Fibroblast of villous mesenchyme (primary cell): ENCODE measurements at places on chromosomes 4 and X.
A peak's percentile ranks its signal among the peaks of the same experiment; 100 is the strongest.

- DNase-seq = no peak
Observed at GRCh38 chrX:96929036-96929435, 45.3 kb downstream of the RPA4 start.

DNA sequence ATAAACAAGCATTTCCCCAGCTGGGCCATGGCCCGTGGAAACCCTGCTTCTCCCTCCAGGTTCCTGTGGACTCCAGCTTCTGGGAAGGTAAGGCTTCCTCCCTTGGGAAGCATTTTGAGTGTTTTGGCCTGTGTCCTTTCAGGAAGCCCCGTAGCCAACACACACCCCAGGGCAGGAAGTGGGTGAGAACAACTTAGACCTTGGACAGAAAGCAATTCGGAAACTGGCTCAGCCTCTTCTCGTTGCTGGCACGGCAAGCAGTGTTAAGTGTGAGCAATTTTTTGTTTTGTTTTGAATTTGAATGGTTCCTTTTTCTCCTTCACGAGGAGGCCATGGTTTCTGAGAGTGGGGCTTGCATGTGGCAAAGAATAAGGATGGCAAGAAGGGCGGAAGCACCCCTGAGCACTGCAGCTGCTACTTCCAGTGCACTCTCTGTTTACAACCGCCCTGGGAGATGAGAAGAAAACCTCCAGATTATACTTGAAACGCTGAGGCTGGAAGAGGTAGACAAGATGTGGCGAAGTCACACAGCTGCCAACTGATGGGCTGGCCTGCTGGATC lies 14.1 kb upstream of the CYTL1 start:
- DNase-seq = no peak

- peak; percentile 5 for DNase-seq
Observed at GRCh38 chr4:72604324-72604723, 35.3 kb upstream of the ADAMTS3 start.

DNA sequence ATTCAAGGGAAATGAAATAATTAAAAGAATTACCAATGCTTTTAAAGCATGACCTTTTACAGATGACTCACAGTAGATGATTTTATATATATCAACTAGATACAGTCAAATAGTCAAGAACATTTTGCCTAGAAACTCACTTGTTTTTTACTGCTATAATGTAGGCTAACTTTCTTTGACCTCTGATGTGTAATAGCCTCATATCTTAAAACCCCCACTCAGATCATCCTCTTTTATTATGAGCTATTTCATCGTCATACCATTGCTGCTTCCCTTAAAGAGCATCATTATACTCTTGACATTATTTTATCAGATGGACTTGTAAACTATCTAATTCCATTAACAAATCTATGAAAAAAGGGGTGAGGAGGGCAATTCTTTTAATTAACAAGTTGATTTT lies 355.9 kb upstream of the AGA start:
- no peak for DNase-seq

DNA sequence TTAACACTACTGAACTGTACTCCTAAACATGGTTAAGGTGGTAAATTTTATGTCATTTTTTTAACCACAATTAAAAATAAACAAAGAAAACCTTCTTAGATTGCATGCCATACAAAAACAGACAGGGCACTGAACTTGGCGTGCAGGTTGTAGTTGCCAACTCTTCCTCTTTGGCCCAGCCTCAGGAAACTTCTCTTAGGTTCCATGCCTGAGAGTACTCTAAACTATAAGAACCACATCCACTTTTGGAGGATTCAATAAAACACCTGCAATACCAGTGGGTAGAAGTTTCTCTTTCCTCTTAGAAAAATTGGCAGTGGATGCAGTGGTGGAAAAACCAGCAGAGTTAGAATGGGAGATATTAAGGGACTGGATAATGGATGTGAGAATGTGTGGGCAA lies 103.4 kb downstream of the LUZP4 start:
- no peak for DNase-seq

DNA sequence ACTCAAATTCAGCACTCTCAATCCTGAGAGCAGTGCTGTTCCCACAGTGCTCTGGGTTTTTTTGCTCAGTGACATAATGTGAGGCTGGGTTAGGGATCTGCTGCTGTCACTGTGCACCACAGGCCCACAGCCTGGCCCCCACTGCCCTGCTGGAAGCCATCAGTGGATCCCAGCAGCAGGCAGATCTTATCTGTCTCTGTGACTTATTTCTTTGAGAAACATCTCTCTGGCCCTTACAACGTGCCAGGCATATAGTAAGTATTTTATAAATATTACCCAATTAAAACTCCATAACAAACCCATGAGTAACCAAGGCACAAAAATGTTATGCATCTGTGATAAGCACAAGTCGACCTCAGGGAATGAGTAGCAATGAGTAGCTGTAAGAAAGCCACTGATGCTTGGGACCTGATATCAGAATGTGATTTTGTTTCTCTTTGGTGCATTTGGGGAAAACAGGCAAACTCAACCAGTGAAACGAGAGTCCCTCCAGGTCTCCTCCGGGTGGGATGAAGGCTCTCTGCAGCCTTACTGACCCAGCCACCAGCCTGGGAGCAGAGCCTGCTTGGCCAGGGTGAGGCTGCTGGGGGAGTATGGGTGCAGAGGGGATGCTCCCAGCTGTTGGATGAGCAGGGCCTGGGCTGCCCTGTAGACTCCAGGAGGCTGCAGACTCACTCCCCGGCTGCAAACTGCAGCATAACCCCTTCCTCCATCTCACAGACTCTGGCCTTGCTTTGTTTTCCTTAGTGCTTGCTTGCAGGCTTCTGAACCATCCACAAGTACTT lies 172.7 kb upstream of the LNX1 start:
- peak; percentile 79 for DNase-seq

DNA sequence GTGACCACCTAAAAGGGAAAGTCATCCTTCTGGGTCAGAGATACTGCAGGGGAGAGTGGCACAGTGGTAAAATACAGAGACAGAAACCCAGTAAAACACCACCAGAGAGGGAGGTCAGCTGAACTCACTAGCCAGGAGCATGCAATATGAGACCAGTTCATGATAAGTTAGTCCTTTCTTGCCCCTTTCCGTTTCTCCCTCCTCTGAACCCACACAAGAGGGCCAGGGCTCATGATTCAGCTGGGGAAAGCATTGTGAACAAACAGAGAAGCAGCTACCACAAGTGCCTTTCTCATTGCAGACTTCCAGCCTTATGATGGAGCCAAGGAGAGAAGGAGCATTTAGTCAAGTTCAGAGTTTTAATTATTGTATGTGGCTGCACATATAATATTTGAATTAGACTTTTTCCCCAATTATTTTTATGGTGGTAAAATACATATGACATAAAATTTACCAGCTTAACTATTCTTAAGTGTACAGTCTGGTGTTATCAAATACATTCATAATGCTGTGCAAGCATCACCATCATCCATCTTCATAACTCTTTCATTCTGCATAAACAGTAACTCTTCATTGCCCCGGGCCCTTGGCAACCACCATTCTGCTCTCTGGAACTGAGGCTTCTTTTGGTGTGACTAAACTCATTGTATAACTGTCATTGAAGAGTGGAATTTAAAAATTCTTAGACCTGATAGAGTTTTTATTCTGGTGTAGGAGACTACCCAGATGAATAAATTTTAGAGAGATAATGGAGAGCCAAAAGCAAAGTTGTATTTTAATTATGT lies 114.6 kb downstream of the DDIT4L start:
- no peak for DNase-seq

DNA sequence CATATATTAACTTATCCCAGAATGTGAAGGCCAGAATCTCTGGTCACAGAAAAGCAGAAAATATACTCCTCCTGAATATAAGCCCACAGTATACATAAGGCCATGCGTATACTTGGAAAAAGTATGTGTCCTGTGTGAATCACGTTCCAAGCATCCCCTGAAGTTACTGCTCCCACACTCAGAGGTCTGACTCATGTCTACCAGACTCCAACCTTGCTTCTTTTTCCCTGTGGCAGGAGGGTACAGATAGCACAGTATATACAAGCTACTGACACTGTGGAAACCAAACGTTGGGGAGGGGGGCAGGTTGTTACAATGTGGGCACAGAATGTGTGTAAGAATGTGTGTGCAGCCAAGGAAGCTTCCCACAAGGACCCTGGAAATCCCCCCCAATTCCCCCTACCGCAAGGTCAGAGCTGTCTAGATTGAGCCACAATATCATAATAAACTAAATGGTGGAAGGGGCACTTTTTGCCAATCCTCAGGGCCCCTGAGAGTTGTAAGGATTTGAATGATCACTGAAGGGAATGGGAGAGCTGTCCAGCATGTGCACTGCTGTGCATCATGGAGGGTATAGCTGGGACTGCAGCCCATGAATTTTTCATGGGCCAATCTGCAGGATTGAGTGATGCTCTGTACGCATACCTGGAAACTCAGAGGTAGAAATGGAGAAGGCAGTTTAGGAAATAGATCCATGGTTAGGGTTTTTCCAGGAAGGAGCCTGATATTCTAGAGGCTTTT lies 7.4 kb upstream of the RELL1 start:
- DNase-seq = peak; percentile 70

DNA sequence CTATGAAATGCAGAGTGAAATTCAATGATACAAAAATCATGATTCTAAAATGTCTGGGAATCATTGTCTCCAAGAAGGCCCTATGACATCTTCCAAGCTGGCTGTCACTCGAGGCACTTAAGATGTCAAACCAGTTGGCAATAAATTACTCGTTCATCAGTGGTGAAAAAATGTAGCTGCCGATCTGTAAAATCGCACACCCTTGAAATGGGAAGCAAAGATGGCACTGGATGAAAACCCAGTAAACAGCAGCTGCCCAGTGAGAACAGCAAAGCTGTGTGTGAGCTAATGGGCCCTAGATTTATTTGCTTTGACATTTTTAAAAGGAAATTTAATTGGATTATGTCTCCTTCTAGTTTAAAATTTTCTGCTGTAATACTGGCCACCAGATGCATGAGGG lies 181.9 kb upstream of the NDP start:
- DNase-seq = no peak

DNA sequence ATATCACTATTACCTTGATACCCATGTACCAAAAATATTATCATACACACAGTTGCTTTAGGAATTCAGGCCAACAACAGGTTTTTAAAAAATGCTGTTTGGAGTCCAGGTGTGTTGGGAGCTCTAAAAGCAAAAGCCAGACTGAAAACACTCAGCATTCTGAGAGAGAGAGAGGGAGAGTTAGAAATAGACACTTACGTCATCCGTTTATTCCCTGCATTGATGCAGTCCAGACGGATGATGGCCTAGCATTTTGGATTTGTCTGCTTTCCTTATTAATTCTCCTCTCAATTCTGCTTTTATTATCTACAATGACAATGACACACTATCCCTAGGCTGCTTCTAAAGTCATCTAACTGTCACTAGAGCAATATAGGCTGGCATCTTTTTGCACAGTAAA lies 358.3 kb upstream of the BOD1L1 start:
- DNase-seq = peak; percentile 22

DNA sequence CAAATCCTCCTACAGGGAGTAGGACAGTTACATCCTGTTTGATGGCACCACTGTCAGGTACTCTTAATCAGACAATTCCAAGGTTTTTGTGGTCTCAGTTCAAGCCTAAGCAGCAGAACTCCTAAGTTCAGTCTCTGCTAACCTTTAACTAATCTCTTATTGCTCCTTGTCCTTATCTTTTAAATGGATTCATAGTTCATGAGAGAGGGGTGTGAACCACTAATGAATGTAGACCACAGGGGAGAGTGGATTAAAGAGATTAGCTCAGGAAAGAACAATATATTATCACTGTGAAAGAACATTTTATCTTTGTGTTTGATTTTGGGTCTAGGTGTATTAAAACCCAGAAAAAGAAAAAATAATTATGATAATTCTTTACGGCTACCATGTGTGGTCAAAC lies 168.9 kb downstream of the DCK start:
- DNase-seq = no peak

DNA sequence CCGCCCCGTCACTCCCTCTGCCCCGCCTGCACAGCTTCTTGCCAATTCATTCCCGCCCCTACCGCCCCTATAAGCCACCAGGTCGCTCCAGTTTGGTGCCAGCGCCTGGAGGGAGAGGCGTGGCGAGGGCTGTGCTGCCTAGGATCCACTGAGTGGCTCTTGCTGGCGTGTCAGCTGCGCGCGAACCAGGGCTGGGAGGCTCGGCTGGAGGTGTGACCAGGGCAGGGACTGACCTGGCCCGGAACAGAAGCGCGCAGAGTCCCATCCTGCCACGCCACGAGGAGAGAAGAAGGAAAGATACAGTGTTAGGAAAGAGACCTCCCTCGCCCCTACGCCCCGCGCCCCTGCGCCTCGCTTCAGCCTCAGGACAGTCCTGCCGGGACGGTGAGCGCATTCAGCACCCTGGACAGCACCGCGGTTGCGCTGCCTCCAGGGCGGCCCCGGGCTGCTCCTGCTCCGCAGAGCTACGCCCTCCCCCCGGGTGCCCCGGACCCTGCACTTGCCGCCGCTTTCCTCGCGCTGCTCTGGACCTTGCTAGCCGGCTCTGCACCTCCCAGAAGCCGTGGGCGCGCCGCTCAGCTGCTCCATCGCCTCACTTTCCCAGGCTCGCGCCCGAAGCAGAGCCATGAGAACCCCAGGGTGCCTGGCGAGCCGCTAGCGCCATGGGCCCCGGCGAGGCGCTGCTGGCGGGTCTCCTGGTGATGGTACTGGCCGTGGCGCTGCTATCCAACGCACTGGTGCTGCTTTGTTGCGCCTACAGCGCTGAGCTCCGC lies at the start of gene GPR78:
Gene GPR78, plus strand, starts transcription at position 72 of the 773 bp plus-strand sequence. Its CDS starts 591 bp downstream, at position 663.
- peak; percentile 68 for DNase-seq

DNA sequence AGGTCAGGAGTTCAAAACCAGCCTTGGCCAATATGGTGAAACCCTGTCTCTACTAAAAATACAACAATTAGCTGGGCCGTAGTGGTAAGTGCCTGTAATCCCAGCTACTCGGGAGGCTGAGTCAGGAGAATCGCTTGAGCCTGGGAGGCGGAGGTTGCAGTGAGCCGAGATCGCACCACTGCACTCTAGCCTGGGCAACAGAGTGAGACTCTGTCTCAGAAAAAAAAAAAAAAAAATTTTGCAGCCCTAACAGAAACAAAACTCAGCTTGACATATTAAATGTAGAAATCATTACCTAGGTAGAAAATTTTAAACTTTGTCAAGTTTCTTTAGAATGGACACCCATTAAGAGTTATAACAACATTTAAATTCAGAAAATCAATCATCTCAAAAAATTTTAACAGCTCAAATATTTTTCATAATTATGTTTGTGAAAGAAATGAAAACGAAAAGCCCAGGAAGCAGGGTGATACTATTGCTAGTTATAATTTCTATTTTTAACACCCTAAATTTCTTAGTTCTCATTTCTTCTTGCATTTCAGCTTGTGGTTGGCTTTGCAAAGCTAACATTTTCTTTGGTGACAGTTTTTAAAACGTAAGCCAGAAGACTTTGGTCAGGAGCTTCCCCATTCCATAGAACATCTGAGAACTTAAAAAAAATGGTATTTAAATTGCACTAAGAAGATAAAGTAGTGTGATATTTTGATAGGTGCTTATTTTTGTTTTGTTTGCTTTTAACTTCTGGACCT lies 33.3 kb upstream of the RBBP7 start:
- DNase-seq = no peak

DNA sequence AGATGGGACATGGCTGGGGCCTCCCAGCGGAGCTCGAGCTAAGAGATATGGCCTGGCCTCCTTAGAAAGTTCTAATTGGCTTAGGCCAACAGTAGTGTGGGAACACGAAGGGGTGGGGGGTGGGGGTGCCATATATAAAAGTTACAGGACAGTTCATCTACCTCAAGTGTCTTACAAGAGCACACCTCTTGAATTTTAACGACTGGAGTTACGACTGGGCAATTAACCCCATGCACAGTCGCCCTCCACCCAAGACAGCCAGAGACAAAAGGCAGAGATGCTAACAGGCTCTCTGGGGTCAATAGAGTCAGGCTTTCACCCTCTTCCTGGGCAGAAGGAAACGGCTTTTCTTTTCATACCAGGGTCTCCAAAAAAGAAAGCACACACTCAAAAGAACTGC lies 302.2 kb downstream of the BCOR start:
- no peak for DNase-seq
